ENCODE measurements at places on chromosomes 16 and 17.

DNA sequence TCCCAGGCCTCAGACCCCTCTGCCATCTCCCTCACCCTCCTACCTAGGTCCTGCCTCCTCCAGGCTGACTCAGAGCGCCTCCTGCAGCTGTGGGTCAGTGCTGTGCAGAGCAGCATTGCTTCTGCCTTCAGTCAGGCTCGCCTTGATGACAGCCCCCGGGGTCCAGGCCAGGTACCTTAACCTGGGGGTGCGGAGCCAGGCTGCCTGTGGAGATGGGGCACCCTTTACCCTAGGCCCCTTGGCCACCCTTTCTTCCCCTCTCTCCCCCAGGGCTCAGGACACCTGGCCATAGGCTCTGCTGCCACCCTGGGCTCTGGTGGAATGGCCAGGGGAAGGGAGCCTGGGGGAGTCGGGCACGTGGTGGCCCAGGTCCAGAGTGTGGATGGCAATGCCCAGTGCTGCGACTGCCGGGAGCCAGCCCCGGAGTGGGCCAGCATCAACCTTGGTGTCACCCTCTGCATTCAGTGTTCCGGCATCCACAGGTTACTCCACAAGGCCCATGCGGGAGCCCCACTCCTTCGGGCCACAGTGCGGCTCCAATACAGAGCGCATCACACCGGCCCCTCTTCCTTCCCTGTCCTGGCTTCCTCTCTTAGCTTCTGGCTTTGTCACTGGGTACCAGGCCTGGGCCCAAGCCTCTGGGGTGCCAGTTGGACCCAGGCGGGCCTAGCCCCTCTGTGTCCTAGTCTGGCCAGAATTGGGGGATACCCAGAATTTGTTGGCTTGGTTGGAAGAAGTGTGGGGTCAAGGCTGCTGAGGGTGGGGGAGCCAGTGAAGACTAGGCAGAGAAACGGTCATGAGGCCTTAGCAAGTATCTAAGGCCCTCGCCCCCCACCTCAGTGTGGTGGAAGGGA, 5.0 kb upstream of the KCTD11 start:
- DNase-seq = peak; percentile 9

GRCh38 chr16:70402916-70403659, 35.8 kb downstream of the ST3GAL2 start:
- DNase-seq = no peak

- no peak for DNase-seq
Observed at GRCh38 chr17:76597156-76598003, 11.7 kb upstream of the ST6GALNAC2 start.

- DNase-seq = no peak
Observed at GRCh38 chr17:77131904-77132303, 8.9 kb upstream of the SEC14L1 start.

DNA sequence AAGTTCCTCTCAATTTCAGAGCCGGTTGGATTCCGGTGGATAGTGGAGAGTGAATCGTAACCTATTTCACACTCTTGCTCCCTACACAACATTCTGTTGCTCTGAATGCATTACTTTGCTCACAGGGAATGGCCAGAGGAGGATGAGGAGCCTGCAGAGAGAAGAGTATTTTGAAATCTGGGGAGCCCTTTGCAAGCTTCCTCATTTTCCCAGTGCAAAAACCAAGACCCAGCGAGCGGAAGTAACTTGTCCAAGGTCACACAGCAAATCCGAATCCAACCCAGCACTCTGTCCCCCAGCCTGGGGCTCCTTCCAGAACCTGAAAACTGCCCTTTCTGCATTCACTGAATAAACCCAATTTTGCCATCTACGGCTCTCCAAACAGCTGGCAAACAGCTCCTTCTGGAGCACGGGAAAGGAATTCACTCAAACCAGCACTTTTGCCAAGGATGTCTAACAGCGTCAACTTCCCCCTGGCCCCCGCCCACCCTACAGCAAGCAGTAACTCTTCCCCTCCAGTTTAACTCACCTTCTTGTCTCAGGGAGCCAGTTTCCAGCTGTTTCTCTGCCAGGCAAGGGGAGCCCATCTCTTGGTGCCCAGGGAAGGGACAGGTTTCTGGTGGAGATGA, 557 bp downstream of the KCNG4 start:
- DNase-seq = no peak

DNA sequence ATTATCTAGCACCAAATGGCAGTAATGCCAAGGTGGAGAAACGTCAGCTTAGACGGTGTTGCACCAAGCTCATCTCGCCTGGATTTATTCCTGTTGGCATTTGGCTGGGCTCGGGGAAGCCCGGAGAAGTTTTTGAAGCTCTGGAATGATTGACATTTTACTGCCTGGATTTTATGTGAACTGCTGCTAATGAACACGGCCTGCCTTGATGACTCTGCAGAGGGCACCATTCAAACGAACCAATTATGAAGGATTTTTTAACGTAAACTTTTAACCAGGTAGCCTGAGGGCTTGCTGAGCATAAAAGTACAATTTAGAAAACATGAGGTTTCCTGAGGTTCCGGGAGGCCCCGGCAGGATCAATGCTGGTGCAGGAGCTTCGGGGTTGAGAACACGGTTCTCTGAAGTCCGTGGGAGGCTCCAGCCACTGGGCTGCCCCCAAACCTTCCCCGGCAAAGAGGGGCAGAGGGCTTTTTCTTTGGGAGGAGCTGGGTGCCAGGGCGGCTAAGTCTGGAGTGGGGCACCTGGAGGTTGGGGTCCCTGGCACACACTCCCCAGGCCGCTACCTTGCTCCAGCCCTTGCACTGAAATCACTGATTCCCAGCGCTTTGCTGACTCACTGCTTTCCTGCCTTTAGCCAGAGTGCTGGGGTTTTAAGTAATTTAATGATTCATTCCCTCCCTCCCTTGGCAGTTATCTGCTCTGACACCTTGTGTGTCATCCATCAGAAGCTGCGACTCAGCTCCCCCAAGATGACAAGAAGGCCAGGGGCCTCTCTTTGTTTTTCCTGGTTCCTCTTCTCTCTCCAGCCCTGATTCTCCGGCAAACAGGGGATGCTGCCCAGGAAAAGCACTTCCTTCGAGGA, 161.2 kb upstream of the IRX3 start:
- DNase-seq = no peak

GRCh38 chr17:79792984-79793923, 3.6 kb downstream of the CBX8 start:
- no peak for DNase-seq

- DNase-seq = no peak
Observed at GRCh38 chr17:1933875-1934715, 91.0 kb downstream of the RTN4RL1 start.

DNA sequence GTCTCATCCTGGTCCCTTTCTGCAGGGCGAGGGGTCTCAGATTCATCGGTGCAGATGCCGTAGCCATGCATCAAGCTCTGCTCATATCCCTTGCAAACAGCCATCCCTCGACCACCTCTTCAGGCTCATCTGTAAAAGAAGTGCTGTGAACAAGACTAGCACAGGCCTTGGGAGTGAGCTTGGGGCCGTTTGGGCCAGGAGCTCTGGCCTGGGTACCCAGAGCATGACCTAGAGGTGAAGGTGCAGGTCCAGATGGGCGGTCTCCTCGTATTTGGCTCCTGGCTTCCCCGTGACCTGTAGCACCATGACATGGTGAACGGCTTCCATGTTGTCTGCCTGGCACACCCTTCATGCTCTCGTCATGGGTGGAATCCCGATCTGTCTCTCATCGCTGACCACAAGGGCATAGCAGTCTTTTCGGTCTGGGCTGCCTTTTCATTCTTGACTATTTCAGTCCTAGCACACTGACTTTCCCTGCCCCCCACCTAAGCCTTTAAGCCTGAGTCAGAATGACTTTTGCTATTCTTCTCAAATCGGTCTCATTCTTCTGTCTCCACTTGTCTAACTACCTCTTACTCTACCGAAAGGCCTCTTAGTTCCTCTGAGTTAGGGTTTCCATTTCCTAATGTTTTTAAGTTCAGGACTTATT, 216.0 kb downstream of the FOXL1 start:
- DNase-seq = no peak

DNA sequence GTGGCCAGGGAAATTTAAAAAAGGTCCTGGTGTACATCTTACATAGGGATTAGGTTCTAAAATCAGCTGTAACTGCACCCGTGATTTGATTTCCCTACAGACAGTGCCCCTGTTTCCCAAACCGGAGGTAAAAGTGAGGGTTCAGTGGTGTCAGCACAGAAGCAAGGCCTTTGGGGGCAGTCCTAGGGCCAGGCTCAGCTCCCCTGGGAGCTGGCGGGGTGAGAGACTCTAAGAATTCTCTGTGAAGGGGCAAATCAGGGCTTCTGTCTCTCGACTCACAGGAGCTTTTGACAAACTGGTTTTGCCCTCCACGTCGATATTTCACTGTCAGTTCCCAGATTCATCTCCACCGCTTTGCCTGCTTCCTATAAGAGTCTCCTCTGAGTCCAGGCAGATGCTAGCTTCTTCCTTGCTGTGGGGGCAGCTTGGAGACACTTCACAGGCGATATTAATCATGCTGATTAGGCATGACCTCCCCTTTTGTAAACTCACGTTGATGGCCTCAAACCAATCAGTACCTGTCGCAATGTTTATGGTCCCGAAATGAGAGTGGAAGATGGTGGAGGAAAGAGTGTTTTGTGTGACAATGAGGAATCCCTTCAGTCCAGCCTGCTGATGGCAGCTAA, 234.2 kb upstream of the TOX3 start:
- no peak for DNase-seq

DNA sequence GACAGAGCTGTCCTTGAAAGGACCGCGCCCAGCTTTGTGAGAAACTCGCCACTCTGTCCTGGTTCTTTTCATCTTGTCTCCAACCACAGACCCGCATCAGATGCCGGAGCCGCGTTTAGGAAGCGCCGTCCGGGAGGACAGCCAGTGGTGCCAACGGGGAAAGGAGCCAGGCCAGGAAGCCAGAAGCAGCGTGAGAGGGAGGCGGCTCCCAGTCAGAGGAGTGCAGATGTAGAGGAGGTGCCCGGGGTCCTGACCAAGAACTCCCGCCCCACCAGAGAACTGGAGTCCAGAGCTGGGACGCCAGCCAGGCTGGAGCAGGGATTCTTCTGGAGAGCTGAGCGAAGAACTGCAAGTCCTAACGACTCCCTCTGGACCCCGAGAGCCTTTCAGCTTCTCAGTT, 49.3 kb upstream of the TNRC6C start:
- DNase-seq = no peak

DNA sequence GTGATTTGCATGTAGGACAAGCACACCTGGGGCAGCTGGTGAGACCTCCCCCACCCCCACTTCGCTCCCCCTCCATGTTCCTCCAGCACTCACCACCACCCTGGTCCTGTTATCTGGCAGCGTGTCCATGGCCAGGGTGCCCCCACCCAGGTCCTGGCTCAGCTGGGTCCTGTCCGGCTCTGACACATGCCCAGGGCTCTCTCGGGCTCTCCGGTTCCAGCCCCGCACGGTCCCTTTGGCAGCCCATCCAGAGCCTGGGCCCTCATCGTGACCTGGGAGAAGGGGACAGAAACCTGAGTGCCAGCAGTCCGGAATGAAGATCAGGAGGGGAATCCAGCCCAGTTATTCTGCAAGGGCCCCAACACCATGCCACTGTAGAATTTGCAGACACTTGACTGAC, 11.9 kb downstream of the PLXDC1 start:
- no peak for DNase-seq

DNA sequence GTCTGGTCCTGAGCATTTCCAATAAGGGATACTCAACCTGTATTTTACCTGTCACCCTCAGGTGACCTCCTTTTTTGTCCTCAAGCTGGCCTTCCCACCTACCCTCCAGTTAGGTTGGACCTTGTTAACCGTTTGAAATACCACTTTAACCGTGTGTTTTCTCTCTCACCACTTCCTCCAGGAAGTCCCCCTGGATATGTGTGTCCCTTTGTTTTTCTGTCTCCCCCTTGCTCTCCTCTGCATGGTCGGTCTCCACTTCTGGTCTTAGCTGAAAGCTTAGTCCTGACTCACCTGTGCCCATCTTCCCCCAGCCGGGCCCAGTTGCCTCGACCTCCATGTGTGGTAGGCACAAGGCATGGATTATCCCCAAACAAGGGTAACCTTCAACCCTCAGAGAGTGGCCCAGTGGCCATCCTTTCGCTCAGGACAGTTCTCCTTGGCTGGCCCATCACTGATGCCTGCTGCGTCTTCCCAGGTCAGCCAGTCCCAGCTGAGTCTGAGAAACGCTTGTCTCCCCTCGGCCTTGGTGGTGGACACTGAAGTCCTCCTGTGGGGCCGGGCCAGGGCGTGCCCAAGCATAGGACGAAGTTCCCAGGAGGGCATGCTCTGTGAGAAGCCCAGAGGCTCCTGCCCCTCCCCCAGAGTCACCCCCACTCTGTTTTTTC, 20.0 kb downstream of the LASP1 start:
- no peak for DNase-seq

DNA sequence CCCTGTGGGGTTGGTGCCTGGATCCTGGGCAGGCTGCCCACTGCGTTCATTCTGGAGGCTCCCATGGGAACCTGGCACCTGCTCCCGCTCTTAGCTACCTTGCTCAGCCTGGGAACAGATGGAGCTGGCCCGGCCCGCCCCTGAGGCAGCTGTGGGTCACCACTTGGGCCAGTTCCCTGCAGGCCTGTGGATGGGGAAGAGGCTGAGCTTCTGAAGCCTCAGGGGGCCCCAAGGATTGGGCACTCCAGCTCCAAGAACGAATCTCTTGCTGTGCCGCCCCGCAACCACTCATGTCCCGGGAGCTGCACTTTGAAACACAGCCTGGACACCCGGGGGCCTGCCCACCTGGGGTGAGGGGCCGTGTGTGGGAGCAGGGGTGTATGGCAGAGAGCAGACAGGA, 37.7 kb downstream of the BAHCC1 start:
- DNase-seq = no peak

DNA sequence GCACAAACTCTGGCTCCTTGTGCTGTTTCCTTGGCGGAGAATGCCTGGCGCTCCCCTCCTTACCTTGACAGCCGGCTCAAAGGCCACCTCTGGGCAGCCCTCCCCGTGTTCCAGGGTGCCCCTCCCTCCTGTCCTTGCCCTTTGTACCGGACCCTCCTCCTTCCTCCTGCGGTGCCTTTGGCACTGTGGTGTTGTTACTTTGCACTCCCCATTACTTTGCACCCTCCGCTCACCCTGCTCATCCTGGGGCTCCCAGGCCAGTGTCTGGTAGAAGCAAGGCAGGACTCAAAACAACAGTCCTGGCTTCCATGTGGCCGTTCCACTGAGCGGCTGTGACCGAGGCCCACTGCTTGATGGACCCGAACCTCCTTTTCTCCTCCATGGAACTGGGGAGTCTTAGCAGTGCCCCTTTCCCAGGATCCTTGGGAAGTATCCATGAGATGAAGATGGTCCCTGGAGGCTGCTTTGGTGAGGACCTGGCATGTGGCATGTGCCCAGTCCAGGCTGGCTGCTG, 147.8 kb downstream of the CMIP start:
- no peak for DNase-seq

GRCh38 chr17:83148317-83149028, 69.1 kb downstream of the METRNL start:
- no peak for DNase-seq

DNA sequence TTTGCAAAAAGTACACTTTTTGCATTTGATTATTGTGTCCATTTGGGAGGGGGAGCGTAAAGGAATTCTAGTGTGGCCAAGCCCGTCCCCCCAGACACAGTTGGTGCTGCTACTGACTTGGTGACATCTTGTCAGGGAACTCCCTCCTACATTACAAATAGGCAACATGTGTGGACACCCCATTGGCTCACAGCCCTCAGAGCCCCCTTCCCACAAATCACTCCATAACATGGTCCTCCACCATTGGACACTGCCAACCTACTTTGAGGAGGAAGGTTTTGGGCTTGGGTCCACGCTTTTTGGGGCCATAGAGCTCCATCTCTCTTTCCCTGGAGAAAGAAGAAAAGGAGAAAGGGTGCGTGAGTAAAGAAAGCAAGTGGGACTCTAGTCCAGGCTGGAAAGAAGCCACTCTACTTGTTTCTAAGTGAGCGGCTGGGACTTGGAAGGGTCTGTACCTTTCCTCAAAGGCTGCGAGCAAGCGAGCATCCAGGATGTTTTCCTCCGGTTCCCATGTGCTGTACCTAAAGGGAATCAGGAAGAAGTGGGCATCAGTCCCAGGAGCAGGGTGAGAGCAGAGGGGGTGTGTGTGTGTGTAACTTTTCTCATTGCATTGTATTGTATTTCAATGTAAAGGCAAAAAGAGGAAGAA, 958 bp downstream of the CBX8 start:
- no peak for DNase-seq

Data from B cell (primary cell).